ENCODE measurements at places on chromosomes 1 and 21. TPM values are rescaled to one million over a fixed set of nuclear protein-coding genes. Genes with fewer than 3 reads are reported as not detected.
A peak's percentile ranks its signal among the peaks of the same experiment; 100 is the strongest.

DNA sequence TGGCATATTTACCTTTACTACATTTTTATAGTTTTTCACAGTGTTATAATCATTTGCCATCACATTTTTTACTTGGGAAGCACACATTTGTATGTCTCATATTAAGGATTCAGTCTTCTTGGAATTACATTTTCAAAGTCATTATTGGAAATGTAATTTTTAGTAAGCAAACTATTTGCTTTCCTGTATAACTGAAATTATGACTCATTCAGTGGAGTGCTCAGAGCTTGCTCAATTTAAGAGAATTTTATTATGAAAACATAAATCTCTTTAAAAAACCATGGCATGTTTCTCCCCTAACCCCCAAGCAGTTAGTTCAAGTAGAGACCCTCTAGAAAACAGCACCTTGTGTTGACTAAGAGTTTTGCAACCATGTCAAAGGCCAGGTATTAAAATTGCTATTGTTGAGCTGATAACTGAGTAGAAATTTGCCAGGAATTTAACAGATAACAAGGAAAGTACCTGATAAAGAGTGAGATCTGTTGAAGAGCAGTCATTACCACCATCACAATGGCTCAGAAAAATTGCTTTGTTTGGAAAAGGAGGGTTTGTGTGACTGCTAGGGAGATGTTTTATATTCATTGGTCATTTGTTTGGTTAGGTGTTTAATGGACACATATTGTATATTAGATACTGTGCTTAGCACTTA lies 105.9 kb downstream of the KCNK2 start:
- H3K27me3 ChIP-seq = peaks cover 3% of the 10 kb centered on the region
- no peak overlapping the region for H3K27ac ChIP-seq
- H3K4me3 ChIP-seq = no peak overlapping the region
- peaks cover 5% of the 10 kb centered on the region for H3K4me1 ChIP-seq
- H3K36me3 ChIP-seq = no peaks in the 10 kb centered on the region
- DNase-seq = peak; percentile 30

DNA sequence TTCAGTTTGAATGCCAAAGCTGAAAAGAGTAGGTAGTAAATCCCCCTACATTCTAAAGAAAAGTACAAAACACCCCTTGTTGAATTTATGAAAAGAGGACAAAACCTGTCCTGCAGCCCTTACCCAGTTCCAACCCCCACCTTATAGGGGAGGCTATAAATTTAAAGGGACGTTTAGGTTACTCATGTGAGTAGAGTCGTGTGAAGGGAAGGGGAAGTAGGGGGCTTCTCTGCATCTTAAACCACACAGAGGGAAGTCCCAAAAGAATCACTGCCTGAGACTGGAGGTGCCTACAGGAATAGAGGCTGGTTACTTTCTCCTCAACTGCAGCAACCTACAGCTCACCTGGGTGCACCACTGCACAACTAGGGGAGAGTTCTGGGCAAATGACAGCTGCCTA lies 36.7 kb upstream of the KIRREL1 start:
- H3K4me3 ChIP-seq = no peak overlapping the region
- H3K27me3 ChIP-seq = peaks cover 38% of the 10 kb centered on the region
- H3K36me3 ChIP-seq = no peaks in the 10 kb centered on the region
- no peaks in the 10 kb centered on the region for H3K4me1 ChIP-seq

- H3K4me3 ChIP-seq = no peak overlapping the region
- H3K4me1 ChIP-seq = no peaks in the 10 kb centered on the region
- H3K27ac ChIP-seq = no peak overlapping the region
- H3K27me3 ChIP-seq = peaks cover 15% of the 10 kb centered on the region
- no peaks in the 10 kb centered on the region for H3K36me3 ChIP-seq
- DNase-seq = peak; percentile 65
Observed at GRCh38 chr1:20124456-20125057, 5.2 kb upstream of the PLA2G2D start.

DNA sequence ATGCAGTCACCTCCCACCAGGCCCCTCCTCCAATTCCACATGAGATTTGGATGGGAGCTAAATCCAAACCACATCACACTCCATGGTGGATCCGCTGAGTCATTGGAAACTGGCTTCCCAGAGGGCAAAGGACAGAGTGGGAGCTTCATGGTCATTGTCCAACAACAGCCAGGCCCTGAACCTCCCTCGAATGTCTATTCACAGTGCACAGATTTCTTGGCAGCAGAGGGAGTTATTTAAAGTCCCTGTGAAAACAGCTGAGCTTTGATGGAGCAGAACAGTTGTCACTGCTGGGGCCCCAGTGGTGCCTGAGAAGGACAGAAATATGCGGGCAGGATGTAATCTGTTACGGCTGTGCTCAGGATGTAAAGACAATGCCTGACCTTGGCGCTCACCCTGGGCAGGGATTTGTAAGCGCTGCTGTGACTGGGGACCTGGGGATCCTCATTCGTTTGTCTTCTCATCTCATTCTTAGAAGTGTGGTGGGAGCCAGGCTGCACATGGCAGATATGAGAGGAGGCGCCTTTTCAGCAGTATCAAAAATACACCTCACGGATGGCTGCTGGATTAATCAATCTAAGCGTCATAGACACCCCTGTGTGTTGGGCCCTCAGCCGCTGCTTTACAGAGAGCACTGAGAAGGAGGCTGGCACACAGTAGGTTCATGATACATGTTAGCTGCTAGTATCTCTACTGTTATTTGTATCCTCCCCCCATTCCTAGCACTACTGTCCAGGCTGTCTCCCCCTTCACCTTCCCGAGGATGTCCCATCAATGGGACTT lies 439.4 kb downstream of the PTPRU start:
- H3K27me3 ChIP-seq = no peaks in the 10 kb centered on the region
- H3K27ac ChIP-seq = no peak overlapping the region
- no peaks in the 10 kb centered on the region for H3K36me3 ChIP-seq
- no peak for DNase-seq

DNA sequence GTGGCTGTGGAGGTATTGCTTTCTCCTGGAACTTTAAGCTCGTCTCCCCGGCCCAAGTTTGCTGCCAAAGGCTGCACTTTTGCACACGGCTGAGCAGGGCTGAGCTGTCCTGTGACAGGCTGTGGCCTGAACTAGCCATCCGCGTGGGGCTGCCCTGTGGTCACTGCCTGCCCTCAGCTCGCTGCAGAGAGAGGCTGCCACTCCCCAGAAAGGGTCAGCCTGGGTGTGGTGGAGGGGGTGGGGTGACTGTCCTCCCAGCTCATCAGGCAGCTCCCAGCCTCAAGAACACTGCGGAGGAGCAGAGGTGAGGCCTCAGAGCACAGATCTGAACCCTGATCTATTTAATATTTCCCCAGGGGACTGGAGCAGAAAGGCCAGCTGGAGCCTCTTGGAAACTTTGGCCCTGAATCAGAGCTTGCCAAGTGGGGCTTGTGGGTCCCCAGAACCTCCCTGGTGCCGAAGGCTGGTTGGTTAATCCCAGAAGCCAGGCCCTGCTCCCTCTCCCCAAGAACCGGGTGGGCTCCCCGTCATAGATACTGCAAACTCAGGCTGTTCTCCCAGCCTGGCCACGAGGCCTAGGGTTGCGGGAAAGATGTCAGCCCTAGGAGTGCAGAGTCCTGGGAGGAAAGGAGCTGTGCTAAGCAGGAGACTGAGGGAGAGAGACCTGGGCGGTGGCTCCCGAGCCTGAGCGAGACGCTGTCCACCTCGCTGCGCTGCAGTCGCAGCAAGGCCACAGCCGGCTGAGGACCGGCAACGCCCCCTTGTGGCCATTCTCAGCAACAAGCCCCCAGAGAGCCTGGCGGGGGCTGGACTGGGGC lies 125.1 kb upstream of the IPO9 start:
- peak; percentile 77 for DNase-seq
- peaks cover 20% of the 10 kb centered on the region for H3K4me1 ChIP-seq
- H3K27ac ChIP-seq = peak overlapping the region; percentile 69
- no peaks in the 10 kb centered on the region for H3K27me3 ChIP-seq

DNA sequence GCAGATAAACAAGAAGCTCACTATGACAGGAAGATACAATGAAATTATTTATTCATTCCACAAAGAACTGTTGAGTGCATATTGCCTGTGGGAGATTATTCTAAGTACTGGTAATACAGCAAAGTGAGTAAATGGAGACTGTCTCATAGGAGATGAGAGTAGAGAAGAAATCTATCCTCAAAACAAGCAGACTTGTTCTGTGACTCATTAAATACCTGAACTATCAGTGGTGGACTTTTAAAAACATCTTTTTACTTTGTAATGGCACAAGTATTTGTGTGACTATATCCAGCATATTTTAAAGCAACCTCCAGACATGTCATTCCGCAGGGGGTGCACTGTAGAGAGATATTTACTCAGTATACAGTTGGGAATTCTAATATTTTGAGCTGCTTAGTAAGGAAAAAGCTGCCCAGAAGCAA lies 259.2 kb downstream of the FMN2 start:
- no peak overlapping the region for H3K4me3 ChIP-seq
- peak; percentile 96 for DNase-seq
- peaks cover 2% of the 10 kb centered on the region for H3K36me3 ChIP-seq
- no peaks in the 10 kb centered on the region for H3K27me3 ChIP-seq

GRCh38 chr1:9900142-9901043 lies 9.7 kb downstream of the CTNNBIP1 start:
- H3K4me3 ChIP-seq = no peak overlapping the region
- no peaks in the 10 kb centered on the region for H3K27me3 ChIP-seq
- no peak overlapping the region for H3K27ac ChIP-seq

DNA sequence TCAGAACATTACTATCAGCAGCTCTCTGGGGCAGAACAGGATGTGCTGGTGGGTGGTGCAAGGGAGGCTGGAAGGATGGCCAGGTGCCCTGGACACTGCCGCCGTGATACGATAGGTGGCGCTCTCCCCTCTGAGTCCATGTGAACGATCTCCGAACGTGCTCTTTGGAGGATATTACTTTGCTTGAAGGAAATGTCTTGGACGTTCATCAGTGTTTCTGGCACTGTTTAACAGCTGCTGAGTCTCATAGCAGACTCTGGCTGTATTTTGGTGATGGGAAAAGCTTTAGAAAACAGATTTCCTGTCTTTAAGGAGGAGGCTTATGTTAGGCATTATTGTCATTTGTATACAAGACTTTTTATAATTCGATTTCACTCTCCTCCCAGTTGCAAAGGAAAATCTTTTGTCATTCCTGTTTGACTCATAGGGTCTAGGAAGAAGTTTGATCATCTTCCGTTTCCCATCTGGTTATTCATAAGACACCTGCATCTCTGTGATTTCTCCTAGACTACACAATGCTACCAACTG lies 386.2 kb upstream of the ADGRL2 start:
- H3K4me1 ChIP-seq = no peaks in the 10 kb centered on the region
- H3K4me3 ChIP-seq = no peak overlapping the region
- H3K36me3 ChIP-seq = no peaks in the 10 kb centered on the region
- peak; percentile 23 for DNase-seq

GRCh38 chr1:230081751-230082150 lies 14.7 kb downstream of the GALNT2 start:
- H3K36me3 ChIP-seq = peaks cover 4% of the 10 kb centered on the region
- H3K27me3 ChIP-seq = no peaks in the 10 kb centered on the region
- peaks cover 41% of the 10 kb centered on the region for H3K4me1 ChIP-seq
- H3K27ac ChIP-seq = no peak overlapping the region
- DNase-seq = no peak

DNA sequence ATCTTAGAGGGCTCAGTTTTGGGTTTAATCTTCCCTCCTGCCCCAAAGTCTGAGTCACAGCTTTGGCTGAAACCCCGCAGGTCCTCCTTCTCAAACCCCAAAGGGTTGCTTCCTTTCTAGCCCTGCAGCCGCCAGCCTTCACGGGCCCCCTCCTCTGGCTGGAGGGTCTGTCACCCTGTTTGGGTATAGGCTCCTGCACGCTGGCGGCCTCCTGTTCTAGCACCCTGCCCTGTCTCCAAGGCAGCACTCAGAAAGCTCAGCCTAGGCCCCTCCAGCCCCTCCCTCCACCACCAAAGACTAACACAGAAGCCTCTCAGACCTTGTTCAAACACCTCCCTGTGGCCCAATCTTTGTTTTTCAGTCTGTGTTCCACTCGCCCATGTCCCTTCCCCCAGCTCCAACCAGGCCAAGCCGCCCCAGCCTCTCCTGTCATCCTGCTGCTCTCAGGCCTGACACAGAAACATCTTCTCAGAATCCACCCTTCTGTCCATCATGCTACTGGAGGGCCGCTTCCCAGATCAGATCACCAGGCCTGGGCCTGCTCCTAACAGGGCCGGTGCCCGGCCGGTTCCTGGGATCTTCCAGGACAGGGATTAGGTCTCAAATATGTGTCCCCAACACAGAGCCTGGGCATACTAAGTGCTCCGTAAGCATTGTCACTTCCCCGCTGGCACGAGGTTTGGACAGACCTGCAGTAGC lies 35.6 kb downstream of the HTR6 start:
- H3K36me3 ChIP-seq = peaks cover 6% of the 10 kb centered on the region
- no peaks in the 10 kb centered on the region for H3K4me1 ChIP-seq
- no peaks in the 10 kb centered on the region for H3K27me3 ChIP-seq
- no peak for DNase-seq

The AIRE gene
- polyA plus RNA-seq = 0.05 TPM

The UBQLN4 gene
- 21.6 TPM for polyA plus RNA-seq

The C4BPA gene
- not detected for polyA plus RNA-seq

The IL6R gene
- polyA plus RNA-seq = 4.7 TPM
